ENCODE measurements at places on chromosomes 3 and 15.
A peak's percentile ranks its signal among the peaks of the same experiment; 100 is the strongest.

DNA sequence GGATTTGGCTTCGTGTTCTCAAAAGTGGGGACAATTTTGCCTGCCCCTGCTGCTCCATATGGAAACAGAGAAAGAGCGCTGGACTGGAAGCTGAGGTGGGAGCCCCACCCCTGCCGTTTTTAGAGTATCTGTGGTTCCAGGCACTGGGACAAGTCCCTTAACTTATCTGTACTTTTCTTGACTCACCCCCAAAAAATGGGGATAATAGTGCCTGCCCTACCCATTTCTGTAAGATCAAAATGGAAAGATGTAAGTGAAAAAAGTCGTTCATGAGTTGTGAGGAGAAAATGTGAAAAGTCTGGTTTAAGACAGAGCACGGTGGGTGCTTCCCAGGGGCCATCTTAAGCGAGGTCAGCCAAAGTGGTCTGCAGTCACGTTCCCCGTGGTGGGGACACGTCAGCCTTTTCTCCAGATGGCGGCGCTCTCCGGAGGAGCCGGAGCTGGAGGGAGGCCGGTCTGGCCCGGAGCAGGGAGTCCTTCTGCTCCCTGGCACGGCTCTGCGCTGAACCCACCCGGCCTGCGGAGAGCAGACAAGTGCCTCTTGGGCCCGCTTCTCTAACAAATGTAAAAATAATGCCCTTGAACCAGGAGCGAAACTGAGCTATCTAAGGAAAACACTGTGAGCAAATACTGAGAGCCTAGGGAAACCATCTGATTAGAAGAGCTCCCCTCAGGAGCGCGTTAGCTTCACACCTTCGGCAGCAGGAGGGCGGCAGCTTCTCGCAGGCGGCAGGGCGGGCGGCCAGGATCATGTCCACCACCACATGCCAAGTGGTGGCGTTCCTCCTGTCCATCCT, at the start of gene CLDN18:
Gene CLDN18 (plus strand): TSS at position 690 of the 797 bp plus-strand sequence. CDS start 61 bp downstream, at position 751.
- no peak for DNase-seq

- peak; percentile 58 for DNase-seq
These were observed 2.6 kb upstream of the FOXP1 start for GRCh38 chr3:71585887-71586809.

GRCh38 chr15:95874637-95875036, 455.9 kb upstream of the NR2F2 start:
- no peak for DNase-seq

DNA sequence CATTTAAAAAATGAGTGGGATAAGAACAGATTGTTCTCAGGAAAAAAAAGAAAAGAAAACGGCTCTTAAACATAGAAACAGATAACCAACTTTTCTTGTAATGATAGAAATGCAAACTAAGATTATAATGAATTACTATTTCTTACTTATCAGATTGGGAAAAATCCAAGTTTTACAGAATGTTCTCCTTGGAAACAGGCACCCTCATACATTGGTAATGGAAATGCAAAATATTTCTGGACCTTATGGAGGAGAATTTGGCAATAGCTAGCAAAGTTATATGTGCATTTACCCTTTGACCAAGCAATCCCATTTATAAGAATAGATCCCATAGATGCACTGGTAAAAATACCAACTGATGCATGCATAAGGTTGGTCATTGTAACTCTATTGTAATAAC, 3.7 kb upstream of the ANKDD1A start:
- no peak for DNase-seq

DNA sequence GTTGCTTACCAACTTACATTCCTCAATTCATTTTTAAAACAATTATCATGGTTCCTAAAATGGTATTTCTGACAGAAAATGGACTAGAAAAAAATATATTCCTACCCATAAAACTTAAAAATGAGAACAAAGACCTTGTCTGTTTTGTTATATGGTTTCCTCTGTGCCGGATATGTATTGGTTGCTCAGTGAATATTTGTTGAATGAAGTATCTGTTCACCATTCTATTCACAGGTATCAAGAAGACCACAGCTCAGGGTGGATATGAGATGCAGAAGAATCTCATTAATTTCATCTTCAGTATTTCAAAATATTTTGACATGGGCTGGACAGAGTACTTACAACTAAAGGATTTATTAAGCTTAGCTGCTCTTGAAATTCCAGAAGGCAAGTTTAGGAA, 58.1 kb downstream of the TUSC7 start:
- no peak for DNase-seq

- DNase-seq = peak; percentile 37
These were observed 55.4 kb downstream of the PSMD6 start for GRCh38 chr3:63967675-63968611.

GRCh38 chr3:16199769-16200168, 25.3 kb downstream of the GALNT15 start:
- DNase-seq = no peak

- peak; percentile 22 for DNase-seq
These were observed 371.5 kb upstream of the GOLIM4 start for GRCh38 chr3:168467115-168467714.

DNA sequence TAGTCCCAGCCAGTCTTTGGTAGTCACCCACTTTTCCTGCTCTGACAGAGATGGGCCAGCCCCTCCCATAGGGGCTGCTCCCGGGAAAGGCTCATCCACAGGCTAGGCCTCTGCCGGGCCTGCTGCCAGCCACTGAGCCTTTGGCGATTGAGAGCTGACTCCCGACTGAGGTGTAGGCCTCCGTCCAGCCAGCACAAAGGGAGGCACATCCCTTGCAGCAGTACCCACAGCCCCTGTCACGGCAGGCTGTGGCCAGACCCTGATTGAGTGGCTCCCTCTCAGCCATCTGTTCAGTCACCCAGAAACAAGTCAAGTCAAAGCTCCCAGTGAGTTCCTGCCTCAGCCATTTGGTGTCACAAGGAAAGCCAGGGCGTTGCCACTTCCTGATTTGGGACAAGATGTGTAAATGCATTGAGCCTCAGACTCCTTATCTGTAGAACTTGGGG, 6.2 kb upstream of the PAK6 start:
- DNase-seq = no peak

DNA sequence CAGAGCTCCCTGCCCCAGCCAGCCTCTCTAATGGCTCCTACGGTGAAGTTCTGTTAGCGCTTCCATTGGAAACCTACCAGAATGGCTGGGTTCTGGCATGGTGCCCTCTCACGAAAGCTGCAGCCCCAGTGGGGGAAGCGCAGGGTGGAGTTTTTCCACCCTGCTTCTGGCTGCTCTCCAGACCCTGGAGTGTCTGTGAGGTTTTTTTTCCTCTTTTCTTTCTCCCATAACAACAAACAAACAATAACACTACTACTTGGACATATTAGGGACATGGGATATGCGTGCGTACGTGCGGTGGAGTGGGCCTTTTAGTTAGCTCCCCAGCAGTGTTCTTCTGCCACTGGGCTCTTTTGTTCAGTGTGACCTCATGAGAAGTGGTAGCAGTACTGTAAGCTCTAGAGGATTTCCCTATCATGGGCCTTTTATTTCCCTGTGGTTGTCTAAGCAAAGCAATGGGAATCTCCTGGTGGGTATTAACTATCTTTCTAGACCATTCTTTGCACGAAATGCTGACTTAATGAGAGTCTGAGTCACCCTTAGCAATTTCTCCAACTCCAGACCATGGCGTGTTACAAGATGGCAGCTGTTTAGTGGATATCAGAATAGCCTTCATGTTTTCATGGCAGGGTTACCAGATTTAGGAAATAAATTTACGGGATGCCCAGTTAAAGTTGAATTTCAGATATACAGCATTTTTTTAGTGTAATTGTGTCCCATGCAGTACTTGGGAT, 161.9 kb downstream of the FNDC3B start:
- peak; percentile 69 for DNase-seq

- DNase-seq = no peak
These were observed 39.0 kb downstream of the ARHGEF3 start for GRCh38 chr3:56762718-56763117.

DNA sequence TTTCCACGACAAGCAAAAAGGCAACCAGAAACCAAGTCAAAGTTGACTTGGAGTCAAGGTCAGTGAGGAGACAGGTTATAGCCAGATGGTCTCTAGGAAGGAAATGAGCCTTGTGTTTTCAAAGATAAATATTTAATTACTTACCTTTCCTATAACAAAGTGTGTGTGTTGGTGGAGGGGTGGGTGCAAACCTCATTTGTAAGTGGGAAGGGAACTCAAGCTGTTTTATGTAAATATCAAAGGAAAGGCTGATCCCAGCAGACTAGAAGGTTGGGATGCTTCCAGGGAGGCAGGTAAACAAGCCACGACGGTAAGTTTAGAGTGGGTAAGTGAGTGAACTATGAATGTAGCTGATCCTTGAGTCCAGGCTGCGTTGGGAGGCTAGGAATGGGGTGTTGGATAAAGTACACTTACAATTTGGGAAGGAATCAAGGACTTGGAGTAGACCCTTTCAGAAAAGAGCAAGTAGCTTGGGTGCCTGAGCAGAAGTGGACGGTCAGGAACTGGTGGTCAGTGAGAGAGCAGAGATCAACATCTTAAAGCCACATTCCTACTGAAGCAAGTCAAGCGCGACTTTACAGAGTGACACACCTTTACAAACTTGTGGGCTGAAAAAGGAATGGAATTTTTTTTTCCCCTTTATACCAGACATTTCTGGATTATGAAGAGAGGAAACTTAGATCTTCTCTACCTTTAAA, 82.0 kb upstream of the TBL1XR1 start:
- DNase-seq = no peak

DNA sequence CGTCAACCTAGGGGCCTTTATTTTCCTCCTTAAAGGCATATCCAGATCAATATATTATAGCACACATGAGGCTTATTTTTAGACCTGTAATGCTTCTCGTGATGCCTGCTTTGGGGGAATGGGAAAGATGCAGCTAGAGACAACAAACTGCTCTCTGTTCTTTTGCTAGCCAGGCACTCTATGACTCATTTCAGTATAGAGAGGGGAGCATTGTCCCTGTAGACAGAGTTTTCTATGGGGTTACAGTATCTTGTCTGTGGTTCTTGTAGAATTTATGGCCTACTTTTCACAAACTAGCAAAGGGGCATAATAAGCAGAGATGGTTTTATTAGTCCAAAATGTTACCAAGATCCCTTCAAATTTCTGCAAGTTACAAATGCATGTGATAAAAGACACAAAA, 305.6 kb downstream of the LSAMP start:
- no peak for DNase-seq

DNA sequence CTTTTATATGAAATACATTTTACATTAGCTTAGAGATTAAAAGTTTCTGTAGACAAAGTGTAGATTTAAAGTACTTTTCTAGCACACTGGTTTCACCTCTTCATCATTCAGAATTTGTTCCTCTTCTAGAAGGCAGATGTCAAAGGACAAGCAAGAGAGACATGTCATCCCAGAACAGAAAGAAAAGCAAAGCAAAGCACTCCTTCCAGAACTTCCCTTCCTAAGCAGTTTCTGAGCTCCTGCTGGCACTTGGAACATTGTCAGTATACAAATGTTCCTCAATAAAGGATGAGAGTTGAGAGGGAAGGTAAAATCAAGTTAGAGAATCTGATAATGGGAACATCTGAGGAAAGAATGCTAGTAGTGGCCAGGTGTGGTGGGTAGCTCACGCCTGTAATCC, 26.2 kb downstream of the TMOD3 start:
- no peak for DNase-seq

DNA sequence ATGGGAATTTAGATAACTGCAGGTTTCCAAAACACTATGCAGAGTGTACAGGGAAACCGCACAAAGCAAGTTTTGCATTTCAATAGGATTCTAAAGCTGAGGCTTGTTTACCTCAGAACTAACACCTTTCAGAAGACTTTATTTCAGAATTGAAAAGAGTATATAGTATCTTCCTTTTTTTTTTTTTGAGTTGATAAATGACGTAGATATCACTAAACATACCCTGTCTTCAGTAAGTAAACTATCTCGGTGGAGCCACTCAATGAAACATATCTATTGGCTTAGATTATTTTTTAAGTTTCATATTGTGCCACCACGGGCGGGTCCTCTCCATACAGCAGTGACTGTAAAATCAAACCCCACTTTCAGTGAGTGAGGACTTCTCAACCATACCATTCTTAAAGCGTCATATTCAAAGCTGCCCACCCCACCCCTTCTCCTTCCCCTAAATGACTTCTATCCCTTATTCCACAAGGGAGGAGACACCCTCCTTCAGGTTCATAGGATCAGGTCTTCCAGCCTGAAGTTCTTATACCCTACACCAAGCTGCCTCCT, 2.0 kb upstream of the TBL1XR1 start:
- DNase-seq = no peak

- peak; percentile 38 for DNase-seq
These were observed 23.1 kb upstream of the ANKRD28 start for GRCh38 chr3:15820911-15821310.

DNA sequence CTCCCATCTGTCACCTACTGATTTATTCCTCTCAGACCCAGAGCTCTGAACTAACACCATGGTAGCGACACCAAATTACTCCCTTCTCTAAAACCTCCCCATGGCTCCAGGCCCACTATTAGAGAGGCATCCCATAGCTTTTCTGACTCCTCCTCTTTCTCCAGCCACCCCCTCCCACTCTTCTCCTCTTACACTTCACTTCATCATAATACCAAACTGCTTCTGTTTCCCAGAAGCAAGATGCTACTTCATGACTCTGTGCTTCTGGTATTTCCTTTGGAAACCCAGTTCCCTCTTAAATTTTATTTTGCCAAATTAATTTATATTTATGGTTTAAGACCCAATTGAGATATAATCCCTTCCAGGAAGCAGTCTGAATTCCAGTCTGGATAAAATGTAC, 465.1 kb upstream of the PDZRN3 start:
- DNase-seq = no peak

DNA sequence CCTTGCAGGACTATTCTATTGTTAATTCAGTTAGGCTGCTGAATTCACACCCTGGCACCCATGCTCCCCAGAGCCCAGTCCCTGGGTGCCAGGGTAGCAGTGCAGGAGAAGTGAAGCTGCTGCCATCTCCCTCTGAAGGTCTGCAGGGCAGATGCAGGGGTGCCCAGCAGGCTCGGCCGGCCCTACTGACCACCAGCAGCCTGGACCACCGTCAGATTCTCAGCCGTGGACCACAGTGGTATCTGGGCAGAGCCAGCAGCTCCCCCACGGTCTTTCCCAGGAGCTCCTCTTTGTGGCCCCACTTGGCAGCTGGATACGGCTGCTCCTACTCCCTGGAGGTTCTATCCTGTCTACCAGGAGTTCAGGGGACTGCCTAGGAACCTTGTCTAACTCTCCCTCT, 46.8 kb downstream of the ALDH1L1 start:
- no peak for DNase-seq
